Aortic smooth muscle cell (primary cell): ENCODE measurements at places on chromosomes 6 and 20. TPM values are rescaled to one million over a fixed set of nuclear protein-coding genes. Genes with fewer than 3 reads are reported as not detected.

The PGC gene
- not detected in 2 replicates for total RNA-seq

The SERAC1 gene
- 4.9 and 9.8 TPM in 2 replicates for total RNA-seq

The SLC22A1 gene
- total RNA-seq, result 0.53 and 0.75 TPM in 2 replicates

The CFAP206 gene
- total RNA-seq, result 0.31 and 0.79 TPM in 2 replicates

The TAP2 gene
- 21.3 and 21.8 TPM in 2 replicates for total RNA-seq

The EYS gene
- total RNA-seq, result under 0.01 TPM in 2 replicates

The ANKS1A gene
- 5.9 and 7.5 TPM in 2 replicates for total RNA-seq

The F13A1 gene
- not detected in 2 replicates for total RNA-seq

The SEL1L2 gene
- not detected in 2 replicates for total RNA-seq

The EEF1E1 gene
- total RNA-seq, result 36.3 and 44.1 TPM in 2 replicates

The PNISR gene
- total RNA-seq, result 51.4 and 63.4 TPM in 2 replicates

The MUC21 gene
- total RNA-seq, result not detected in 2 replicates

The SLC26A8 gene
- 0.26 and 0.31 TPM in 2 replicates for total RNA-seq

The PRRT1 gene
- total RNA-seq, result 0.26 and 0.50 TPM in 2 replicates

The LHFPL5 gene
- total RNA-seq, result not detected in 2 replicates

The FAM83B gene
- total RNA-seq, result not detected in 2 replicates

The PSORS1C2 gene
- total RNA-seq, result not detected in 2 replicates

The EDN3 gene
- total RNA-seq, result not detected in 2 replicates

The CDKN1A gene
- total RNA-seq, result 162 and 268 TPM in 2 replicates

The PCSK2 gene
- total RNA-seq, result not detected in 2 replicates

The RHAG gene
- total RNA-seq, result 0.06 TPM in 1 of 2 replicates, not detected in the other

The VIP gene
- total RNA-seq, result not detected in 2 replicates

The ZNF391 gene
- total RNA-seq, result 0.13 and 0.56 TPM in 2 replicates

The FAM162B gene
- 0.40 TPM in 1 of 2 replicates, not detected in the other for total RNA-seq

The ENPP5 gene
- 0.87 and 4.5 TPM in 2 replicates for total RNA-seq

The EFCAB8 gene
- 0.13 and 0.50 TPM in 2 replicates for total RNA-seq

The PRND gene
- under 0.01 TPM in 2 replicates for total RNA-seq

The BPIFB4 gene
- not detected in 2 replicates for total RNA-seq

The LATS1 gene
- total RNA-seq, result 6.5 and 9.2 TPM in 2 replicates

The MAPK13 gene
- total RNA-seq, result 2.8 and 3.4 TPM in 2 replicates

The MACROD2 gene
- total RNA-seq, result 0.40 and 0.56 TPM in 2 replicates

The TXLNB gene
- 0.13 and 0.19 TPM in 2 replicates for total RNA-seq

The ZKSCAN3 gene
- total RNA-seq, result 2.9 and 4.7 TPM in 2 replicates

The SLC22A3 gene
- total RNA-seq, result 0.92 and 3.4 TPM in 2 replicates

The SAMD5 gene
- total RNA-seq, result 0.12 and 0.26 TPM in 2 replicates

The PDE7B gene
- 31.0 and 130 TPM in 2 replicates for total RNA-seq

The WFDC5 gene
- not detected in 2 replicates for total RNA-seq

The HLA-DRB5 gene
- total RNA-seq, result not detected in 2 replicates
